ENCODE measurements at places on chromosomes 7 and 10.

- DNase-seq, result no peak
Measured at GRCh38 chr10:86709396-86710185, 41.3 kb downstream of the LDB3 start.

GRCh38 chr10:116300542-116300941 lies 23.7 kb upstream of the CCDC172 start:
- DNase-seq, result no peak

GRCh38 chr7:21428659-21428941 lies 717 bp downstream of the SP4 start:
- no peak for DNase-seq

- DNase-seq, result no peak
Measured at GRCh38 chr10:107971411-107971810, 806.9 kb upstream of the SORCS1 start.

GRCh38 chr7:93835702-93836101 lies 54.9 kb downstream of the TFPI2 start:
- no peak for DNase-seq

GRCh38 chr7:73520673-73521635 lies 1.1 kb downstream of the BAZ1B start:
- DNase-seq, result no peak

GRCh38 chr10:60950300-60950699 lies 6.3 kb upstream of the RHOBTB1 start:
- DNase-seq, result no peak

DNA sequence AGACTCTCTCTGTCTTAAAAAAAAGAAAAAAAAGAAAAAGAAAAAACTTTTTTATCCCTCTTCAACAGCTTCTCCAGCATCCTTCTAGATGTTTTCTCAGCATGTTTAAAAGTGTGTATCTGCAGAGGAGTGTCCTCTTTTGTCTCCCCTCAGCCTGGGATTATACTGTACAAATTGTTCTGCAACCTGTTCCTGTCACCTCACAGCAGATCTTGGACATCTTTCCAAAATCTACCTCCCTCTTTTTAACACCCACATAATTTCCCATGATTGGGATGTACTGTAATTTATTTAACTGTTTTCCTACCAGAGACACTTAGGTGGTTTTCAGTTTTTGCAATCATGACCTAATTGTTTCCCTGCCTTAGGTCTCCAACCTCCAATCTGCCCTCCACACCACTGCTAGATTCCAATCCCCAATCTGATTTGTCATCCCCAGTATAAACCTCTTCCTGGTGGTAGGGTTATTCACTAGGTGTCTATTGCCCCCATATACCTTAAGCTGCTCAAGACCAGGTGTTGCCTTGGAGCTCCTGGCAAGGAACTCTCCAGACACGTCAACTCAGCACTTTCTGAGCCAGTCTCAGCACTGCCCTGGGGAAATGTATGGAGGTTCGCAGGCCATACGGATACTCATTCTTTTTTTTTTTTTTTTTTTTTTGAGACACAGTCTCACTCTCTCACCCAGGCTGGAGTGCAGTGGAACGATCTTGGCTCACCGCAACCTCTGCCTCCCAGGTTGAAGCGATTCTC lies 17.6 kb upstream of the DDIT4 start:
- DNase-seq, result no peak

DNA sequence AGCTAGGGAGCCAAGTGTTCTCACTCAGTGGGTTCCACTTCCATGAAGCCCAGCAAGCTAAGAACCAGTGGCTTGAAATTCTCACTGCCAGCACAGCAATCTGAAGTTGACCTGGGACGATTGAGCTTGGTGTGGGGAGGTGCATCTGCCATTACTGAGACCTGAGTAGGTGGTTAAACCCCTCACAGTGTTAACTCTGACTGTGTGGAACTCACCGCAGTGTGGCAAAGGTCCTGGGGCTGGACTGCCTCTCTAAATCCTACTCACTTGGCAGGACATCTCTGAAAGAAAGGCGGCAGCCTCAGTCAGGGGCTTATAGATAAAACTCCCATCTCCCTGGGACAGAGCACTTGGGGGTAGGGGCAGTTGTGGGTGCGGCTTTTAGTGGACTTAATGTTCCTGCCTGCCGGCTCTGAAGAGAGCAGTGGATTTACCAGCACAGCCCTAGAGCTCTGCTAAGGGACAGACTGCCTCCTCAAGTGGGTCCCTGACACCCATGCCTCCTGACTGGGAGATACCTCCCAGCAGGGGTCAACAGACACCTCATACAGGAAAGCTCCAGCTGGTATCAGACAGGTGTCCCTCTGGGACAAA lies 143.1 kb downstream of the PDE1C start:
- no peak for DNase-seq

- DNase-seq, result no peak
Measured at GRCh38 chr7:75565132-75565837, 73.2 kb downstream of the SPDYE5 start.

DNA sequence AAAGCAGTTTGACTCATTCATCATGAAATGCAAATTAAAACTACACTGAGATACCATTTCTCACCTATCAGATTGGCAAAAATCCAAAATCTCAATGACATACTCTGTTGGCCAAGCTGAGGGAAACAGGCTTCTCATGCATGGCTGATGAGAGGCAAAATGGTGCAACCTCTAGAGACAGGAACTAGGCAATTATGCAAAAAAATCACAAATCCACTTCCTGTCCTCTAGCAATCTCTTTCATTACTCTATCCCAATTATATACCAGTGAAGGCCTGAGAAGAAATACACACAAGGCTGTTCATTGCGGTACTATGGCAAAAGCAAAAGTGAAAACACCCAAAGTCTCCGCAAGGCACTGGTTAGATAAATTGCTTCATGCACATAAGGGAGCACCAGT lies 25.9 kb upstream of the PTPRN2 start:
- no peak for DNase-seq

GRCh38 chr10:5570979-5571810 lies 46.4 kb downstream of the CALML3 start:
- no peak for DNase-seq

- no peak for DNase-seq
Measured at GRCh38 chr10:96496281-96496925, 17.3 kb downstream of the TLL2 start.

DNA sequence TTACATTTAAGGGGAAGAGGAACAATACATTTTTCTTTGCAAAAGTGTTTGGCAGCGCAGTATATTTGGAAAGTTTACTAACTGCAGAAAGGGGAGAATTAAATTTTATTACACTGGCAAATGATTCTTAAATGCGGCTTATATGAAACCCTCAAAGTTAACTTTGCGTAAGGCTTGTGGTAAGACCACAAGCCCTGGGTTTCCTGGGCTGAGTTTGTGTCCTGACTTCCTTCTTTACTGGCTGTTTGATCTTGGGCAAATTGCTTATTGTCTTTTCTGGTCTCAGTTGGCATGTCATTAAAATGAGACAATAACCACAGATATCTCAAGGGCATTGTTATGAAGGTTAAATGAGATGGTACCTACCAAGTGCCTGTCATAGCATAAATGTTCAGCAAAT lies 106.8 kb downstream of the GLRX3 start:
- DNase-seq, result no peak

GRCh38 chr10:2509081-2509531 lies 558.2 kb upstream of the PFKP start:
- DNase-seq, result no peak

DNA sequence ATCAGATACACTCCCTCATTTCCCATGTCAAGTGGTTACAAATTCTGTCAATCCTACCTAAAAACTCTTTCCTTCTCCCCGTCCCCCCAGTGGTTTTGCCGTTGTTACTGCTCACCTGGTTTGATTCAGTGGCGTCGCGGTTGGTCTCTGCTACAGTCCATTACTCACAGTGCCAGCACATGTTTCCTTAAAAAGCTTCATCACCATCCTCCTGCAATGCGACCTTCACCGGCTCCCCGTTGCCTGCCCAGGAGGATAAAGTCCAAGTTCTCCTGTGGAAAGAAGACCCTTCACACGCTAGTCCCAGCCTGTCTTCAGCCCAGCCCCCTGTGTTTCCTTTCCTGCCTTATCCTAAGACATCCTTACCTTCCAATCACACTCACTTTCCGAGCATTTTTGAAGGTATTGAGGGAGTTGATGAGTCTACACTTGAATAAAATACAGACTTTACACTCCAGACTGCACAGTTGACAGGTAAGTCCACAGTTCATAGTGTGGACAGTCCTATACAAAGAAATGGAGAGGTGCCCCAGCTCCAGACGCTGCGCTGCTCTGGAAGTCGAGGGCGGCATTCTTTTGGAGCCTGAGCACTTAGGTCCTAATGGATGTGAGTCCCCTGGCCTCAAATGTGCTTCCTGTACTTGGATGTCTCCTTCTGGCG lies 3.4 kb upstream of the LARP4B start:
- DNase-seq, result no peak

DNA sequence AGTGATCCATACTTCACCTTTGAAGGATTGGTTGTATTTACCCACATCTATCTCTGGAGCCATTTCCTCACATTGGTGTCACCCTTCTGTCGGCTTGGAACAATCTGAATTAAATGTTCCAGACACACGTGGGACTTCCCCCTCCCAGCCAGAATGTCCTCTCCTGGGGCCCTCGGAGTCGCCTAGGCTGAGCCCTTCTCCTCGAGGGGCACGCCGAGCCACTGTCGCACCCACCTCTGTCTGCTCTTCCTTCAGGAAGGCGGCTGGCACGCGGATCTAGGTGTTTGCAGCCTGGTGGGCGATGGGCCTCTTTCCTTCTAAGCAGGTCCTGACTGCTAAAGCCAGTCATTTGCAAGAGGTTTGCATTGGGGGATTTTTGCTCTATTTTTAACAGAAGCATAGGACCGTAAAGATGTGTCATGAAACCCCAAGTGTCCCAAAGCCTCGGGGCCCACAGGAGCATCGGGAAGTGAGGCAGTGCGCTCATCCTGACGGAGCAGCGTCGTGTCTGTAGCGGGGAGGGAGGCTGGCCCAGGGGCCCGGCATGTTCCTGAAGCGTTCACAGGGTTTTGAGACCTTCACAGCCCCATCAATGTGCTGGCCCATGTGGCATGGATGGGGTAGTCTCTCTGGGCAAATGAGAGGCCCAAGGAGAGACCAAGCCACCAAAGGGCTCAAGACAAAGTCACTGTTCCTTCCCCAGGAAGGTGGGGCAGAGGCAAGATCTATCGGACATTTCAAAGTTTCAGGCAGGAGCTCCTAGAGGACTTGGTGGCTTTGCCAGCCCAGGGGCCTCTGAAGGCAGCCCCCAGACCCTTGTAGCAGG lies 86.7 kb downstream of the RGS10 start:
- DNase-seq, result no peak

DNA sequence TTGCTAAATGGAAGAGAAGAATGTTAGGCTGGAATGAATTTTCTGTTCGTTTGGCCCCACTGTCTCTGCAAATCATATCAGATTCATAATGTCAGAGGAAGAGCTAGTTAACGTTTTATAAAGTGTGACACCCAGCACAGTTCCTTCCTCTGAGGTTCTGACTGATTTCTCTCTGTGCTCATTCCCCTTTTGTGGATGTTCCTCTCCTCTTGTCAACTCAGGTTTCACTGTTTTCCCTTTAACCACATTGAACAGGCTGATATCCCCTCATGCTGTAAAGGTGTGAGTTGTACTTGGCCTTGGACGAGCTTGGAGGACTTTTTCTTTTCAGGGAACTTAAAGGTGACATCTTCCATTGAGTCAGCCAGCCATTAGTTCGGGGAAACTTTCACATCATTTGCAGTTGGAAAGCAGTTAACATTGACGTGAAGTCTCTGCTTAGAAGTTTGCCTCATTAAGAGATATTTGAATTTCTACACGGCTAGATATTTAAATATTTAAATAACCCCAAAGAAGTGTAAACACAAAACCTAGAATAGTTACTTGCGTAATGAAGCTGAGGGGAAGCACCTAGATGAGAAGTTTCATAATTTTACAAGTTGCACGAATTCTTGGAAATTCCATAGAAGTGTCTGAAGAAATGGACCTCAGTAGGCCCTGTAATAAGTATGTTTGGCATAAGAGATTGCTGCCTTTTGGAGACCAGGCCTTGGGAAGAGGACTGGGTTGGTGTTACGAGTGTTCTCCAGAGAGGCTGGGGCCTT lies 101.5 kb upstream of the EGR2 start:
- DNase-seq, result no peak

- no peak for DNase-seq
Measured at GRCh38 chr10:78739444-78740053, 329.2 kb upstream of the ZMIZ1 start.

GRCh38 chr10:30705101-30705624 lies 75.6 kb upstream of the LYZL2 start:
- DNase-seq, result no peak

- no peak for DNase-seq
Measured at GRCh38 chr7:108589874-108590273, 20.2 kb downstream of the DNAJB9 start.

GRCh38 chr10:21754410-21755011 lies 220.5 kb downstream of the MLLT10 start:
- DNase-seq, result no peak

- DNase-seq, result no peak
Measured at GRCh38 chr10:91700788-91701444, 68.0 kb upstream of the PPP1R3C start.
